Lower leg skin (tissue), 4 donors: ENCODE measurements at places on chromosomes 2 and 18. TPM values are rescaled to one million over a fixed set of nuclear protein-coding genes. Genes with fewer than 3 reads are reported as not detected.

DNA sequence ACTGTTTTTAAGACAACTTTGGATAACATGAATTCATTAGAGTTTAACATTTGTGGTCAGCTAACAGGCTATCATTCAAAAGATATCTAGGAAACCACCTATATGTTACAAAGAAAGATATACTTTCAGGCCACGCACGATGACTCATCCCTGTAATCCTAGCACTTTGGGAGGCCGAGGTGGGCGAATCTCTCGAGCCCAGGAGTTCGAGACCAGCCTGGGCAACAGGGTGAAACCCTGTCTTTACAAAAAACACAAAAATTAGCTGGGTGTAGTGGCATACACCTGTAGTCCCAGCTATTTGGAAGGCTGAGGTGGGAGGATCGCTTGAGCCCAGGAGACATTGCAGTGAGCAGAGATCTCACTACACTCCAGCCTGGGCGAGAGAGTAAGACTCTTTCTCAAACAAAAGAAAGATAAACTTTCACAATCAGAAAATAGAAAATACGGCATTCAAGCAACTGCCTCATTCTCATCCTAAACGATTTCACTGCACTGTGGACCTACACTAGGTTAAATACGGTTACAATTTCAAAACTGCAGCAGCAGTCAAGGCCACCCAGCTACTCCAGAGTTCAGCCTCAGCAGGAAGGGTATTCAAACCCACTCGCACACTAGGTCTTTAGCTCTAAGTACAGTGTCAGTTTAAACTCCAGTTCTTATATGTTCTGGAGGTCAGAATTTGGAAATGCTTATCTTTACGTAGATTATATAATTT lies 250.0 kb upstream of the SLC39A10 start:
- no peak for DNase-seq

DNA sequence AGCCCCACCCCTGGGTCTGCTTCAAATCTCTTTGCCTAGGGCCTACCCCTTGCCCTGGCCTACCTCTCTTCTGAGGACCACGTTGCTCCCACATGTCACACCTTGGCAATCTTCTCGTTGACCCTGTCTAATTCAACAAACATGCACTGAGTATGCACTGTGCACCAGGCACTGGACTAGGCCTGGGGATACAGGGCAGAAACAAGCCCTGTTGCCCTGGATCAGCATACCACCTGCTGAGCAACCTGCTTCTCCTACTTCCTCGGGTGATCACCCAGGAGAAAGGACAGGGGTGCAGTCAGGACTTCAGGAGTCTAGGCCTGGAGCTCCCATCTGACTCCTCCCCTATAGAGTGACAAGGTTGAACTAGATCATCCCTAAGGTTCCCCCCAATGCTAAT lies 9.7 kb downstream of the WNT10A start:
- no peak for DNase-seq

- no peak for DNase-seq
Observed at GRCh38 chr2:179049203-179049545, 763 bp downstream of the CCDC141 start.

The DTNA gene
- total RNA-seq: 8.0 TPM
